ENCODE measurements at places on chromosomes 7 and 10.

- DNase-seq = peak; percentile 40
These were observed 804 bp downstream of the FRAT1 start for GRCh38 chr10:97319671-97320479.

DNA sequence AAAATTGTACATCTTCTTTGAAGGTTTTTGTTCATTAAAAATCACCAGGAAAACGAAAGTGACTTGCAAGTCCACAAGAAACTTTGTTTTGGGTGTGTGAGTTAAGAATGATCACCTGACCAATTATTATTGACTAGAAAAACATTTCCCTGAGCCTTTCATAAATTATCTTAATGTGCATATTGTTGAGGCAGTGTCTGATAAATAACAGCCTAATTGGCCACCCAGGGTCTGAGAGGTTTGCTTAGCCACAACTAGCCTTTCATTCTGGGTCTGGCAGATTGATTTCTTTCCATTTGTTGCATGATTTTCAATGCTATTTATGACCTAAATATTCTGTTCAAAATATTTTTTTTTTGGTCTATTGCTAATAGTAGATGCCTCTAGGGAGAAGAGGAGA lies 152.8 kb downstream of the AUTS2 start:
- DNase-seq = no peak

- DNase-seq = no peak
These were observed 127.0 kb downstream of the TCERG1L start for GRCh38 chr10:131184503-131184902.

GRCh38 chr7:128861957-128862570 lies 592 bp upstream of the ATP6V1F start:
- no peak for DNase-seq

DNA sequence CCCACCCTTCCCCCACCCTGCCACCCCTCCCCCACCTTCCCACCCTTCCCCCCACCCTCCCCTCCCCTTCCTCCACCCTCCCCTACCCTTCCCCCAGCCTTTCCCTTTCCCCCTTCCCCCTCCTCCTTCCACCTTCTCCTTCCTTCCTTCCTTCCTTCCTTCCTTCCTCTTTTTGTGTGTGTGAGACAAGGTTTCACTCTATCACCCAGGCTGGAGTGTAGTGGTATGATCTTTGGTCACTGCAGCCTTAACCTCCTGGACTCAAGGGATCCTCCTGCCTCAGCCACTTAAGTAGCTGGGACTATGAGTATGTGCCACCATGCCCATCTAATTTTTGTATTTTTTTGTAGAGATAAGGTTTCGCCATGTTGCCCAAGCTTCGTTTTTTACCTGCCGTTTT lies 35.2 kb downstream of the CYP17A1 start:
- DNase-seq = no peak

Data from activated CD4-positive, alpha-beta T cell treated with anti-CD3 and anti-CD28 coated beads for 24 hours (primary cell).